ENCODE measurements at places on chromosomes 6 and 20. TPM values are rescaled to one million over a fixed set of nuclear protein-coding genes. Genes with fewer than 3 reads are reported as not detected.

DNA sequence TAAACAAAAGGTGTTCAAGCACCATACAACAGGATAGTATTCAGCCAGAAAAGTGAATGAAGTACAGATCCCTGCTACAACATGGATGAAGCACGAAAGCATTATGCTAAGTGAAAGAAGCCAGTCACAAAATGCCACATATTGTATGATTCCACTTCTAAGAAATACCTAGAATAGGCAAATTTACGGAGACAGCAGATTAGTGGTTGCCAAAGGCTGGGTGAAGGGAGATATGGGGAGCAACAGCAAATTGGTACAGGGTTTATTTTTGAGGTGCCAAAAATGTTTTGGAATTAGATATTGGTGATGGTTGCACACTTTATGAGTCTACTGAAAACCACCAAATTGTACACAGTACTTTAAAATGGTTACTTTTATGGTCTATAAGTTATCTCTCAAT lies 23.2 kb downstream of the MAP3K5 start:
- no peaks in the 10 kb centered on the region for H3K36me3 ChIP-seq
- peak overlapping the region; percentile 77 for H3K4me3 ChIP-seq
- no peak for ATAC-seq
- peaks cover 62% of the 10 kb centered on the region for H3K4me1 ChIP-seq
- H3K27me3 ChIP-seq = no peaks in the 10 kb centered on the region

PLN gene
- total RNA-seq = 0.52 TPM

GRCh38 chr6:18530201-18530600 lies 143.1 kb downstream of the RNF144B start:
- H3K4me1 ChIP-seq = no peaks in the 10 kb centered on the region
- peaks cover 9% of the 10 kb centered on the region for H3K27me3 ChIP-seq
- no peaks in the 10 kb centered on the region for H3K36me3 ChIP-seq
- no peak overlapping the region for H3K4me3 ChIP-seq
- no peak overlapping the region for H3K27ac ChIP-seq

DNA sequence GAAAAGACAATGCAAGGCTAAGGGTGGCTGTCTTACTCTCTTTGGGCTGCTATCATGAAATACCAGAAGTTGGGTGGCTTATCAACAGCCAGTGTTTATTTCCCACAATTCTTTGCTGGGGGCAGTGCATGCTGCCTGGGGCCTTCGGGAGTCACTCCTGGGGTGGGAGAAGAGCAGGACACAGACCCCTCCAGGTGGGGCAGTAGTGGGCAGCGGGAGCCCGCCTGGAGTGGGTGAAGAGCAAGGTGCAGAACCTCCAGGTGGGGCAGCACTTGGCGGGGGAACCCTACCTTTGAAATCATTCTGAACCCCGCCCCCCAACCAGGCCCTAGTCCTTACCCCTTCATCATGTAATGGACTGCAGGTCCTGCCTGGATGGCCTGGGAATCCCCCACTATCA lies 69.6 kb upstream of the THBS2 start:
- no peak overlapping the region for H3K4me3 ChIP-seq
- no peaks in the 10 kb centered on the region for H3K4me1 ChIP-seq
- no peak overlapping the region for H3K27ac ChIP-seq
- H3K36me3 ChIP-seq = no peaks in the 10 kb centered on the region
- ATAC-seq = no peak

GRCh38 chr20:17648315-17648646 lies 33.8 kb downstream of the RRBP1 start:
- H3K27ac ChIP-seq = no peak overlapping the region
- no peaks in the 10 kb centered on the region for H3K27me3 ChIP-seq
- H3K36me3 ChIP-seq = no peaks in the 10 kb centered on the region
- H3K4me3 ChIP-seq = no peak overlapping the region
- H3K4me1 ChIP-seq = no peaks in the 10 kb centered on the region

CCM2L gene
- total RNA-seq = not detected

DNA sequence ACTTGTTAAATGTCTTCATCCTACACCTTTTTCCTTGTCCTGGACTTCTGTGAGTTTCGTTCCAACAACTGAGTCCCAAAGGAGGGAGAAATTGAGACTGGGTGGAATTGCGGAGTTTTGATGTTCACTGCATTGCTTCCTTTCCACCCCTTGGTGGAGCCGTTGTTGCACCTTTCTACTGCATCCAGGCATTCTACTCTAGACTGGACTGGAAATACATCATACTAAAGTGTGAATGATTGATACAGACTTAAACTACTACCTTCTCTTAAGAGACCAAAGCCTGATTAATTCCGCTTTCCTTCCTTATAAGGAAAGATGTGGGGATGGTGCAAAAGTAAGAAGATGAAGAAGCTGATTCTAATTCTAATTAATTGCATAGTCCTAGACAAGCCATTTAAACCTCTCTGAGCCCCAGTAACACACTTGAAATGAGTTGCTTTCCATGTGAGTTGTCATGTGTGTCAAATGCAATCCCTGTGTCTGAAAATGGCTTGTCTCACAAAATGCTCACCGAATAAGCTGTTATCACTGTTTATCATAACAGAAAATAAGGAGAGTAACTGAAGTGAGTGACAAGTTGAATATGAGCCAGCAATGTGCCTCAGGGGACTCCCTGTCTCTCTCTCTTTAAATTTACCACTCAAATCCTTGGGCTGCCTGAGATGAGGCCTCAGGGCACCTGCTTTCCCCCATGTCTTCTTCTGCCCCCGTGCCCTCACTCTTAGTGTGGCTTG lies 338.3 kb upstream of the CHD6 start:
- no peak for ATAC-seq
- H3K27ac ChIP-seq = no peak overlapping the region
- H3K4me3 ChIP-seq = no peak overlapping the region
- H3K4me1 ChIP-seq = no peaks in the 10 kb centered on the region
- peaks cover 13% of the 10 kb centered on the region for H3K27me3 ChIP-seq
- no peaks in the 10 kb centered on the region for H3K36me3 ChIP-seq

HSPA1B gene
- 78.4 TPM for total RNA-seq

DNA sequence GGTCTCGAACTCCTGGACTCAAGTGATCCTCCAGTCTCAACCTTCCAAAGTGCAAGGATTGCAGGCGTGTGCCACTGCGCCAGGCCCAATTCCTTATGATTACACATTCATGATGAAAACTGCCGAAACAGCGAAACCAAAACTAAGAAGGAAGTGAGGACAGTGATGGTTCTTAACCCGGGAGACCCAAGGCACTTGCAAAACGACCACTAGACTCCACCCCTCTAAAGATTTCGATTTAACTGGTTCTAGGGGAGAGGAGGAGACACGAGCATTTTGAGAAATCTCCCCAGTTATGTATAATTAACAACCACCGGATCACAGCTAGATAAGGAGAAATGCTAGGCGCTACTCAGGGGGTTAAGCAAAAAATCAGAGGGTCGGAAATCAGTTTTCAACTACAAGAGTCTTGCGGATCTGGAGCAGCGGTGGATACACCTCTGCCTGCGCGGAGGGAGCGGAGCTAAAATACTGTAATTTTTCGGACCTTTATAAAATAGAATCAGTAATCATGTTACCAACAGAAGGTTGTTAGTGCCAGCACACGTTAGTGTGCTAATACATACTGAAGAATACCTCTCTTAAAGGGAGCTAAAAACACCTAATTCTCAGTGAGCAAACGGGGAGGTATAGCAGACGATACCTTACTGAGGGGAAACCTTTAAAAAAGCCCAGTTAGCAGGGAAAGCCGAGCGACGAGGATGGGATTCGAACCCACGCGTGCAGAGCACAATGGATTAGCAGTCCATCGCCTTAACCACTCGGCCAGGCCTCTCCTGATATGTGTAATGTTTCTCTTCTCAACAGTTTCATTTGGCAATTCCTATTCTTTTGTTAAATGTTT lies 60.0 kb upstream of the BTN3A2 start:
- H3K27ac ChIP-seq = peak overlapping the region; percentile 97
- peak overlapping the region; percentile 85 for H3K4me3 ChIP-seq
- H3K36me3 ChIP-seq = peaks cover 14% of the 10 kb centered on the region
- peak; percentile 54 for ATAC-seq
- H3K4me1 ChIP-seq = peaks cover 18% of the 10 kb centered on the region

Data from activated T-helper 17 cell treated with anti-CD3 and anti-CD28 coated beads, Interleukin-2, amount 50 U/mL, for 72 hours (primary cell).